NCI-H2081 (cell line): ENCODE measurements at places on chromosomes 2 and 18.

DNA sequence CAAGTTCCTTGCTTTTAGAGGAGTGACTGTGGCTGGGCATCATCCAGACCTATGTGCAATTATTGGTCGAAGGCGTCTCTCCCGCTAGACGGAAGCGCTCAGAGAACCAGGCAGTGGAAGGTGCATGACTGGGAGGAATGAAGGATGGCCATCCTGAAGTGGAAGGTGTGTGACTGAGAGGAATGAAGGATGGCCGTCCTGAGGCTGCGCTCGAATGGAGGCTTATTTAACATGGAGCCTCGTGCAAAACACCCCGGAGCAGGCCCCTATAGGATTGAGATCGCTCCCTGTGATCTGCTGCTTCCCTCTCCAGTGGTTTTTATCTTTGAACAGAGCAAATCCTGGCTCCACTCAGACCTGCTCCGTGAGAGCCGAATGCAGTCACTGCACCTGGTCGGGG, 140.2 kb upstream of the ID2 start:
- no peak for DNase-seq

GRCh38 chr2:179181002-179181401, 83.6 kb downstream of the SESTD1 start:
- no peak for DNase-seq

GRCh38 chr18:9260388-9261380, 73.9 kb upstream of the TWSG1 start:
- no peak for DNase-seq

- DNase-seq, result no peak
These were observed 54.9 kb downstream of the NYAP2 start for GRCh38 chr2:225454412-225454811.

GRCh38 chr2:20643060-20643459, 7.8 kb downstream of the HS1BP3 start:
- no peak for DNase-seq

GRCh38 chr2:30663321-30663720, 143.9 kb downstream of the CAPN13 start:
- DNase-seq, result no peak

DNA sequence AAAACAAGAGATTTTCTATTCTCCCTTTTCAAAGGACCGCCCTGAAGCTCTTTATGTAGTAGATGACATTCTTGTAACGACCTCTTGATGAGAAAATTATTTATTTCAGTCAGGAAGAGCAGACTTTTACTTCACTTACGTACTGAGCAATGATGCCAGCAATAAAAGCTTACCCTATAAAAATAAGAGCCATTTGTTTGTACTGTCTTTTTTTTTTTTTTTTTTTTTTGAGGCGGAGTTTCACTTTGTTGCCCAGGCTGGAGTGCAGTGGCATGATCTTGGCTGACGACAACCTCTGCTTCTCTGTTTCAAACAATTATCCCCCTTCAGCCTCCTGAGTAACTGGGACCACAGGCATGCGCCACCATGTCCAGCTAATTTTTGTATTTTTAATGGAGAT, 39.2 kb downstream of the CRIM1 start:
- no peak for DNase-seq

DNA sequence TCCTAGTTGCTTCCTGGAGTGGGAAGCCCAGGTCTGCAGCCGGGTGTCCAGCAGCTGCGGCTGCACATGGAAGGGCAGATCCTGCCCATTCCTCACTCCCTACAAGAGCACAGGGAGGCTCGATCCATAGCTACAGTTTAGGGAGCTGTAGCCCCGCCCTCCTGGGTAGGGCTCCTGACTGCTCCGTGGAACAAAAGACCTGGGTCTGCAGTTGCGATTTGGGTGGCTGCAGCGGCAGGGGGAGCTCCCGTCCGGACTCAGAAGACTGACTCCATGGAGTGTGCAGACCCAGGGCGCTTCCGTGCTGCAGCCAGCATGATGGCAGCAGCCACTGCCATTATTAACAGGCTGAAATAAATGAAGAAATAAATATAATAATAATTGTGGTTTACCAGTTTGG, 157.3 kb downstream of the CTNNA2 start:
- no peak for DNase-seq

- DNase-seq, result no peak
These were observed 36.8 kb upstream of the LCLAT1 start for GRCh38 chr2:30410217-30410616.
